ENCODE measurements at places on chromosomes 2 and 18.

GRCh38 chr2:7456762-7457161 lies 539.5 kb downstream of the RNF144A start:
- DNase-seq: no peak

DNA sequence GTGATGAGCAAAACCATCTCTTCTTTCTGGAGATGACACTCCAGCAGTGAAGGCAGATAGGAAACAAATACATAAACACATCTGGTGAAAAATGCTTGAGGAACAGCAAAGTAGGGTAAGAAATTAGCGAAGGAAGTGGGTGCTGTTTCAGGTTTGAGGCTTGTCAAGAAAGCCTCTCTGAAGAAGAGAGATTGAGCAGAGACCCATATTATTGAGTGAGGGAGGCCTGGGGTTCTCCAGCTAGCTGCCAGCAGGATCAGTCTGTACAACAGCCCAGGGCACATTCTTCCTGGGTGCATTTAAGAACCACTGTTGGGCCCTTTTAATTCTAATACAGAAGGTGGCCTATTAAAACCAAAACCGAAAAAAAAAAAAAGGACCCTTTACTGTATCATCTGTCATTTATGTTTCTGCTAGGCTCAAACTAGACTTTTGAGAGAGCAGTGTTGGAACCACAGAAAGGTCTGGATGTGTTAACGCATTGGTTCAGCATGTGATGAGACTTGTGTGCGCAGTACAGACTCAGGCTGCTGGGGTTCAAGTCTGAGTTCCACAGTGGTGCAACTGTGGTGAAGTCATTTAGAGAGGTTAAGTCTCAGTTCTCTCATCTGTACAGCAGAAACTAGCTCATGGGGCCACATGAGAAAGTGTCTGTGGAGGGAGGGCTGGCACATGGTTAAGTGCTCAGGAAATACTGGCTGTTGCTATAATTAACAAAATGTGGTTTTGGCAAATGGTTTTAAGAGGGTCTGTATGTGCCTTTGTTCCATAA lies 28.9 kb downstream of the MGAT5 start:
- no peak for DNase-seq

DNA sequence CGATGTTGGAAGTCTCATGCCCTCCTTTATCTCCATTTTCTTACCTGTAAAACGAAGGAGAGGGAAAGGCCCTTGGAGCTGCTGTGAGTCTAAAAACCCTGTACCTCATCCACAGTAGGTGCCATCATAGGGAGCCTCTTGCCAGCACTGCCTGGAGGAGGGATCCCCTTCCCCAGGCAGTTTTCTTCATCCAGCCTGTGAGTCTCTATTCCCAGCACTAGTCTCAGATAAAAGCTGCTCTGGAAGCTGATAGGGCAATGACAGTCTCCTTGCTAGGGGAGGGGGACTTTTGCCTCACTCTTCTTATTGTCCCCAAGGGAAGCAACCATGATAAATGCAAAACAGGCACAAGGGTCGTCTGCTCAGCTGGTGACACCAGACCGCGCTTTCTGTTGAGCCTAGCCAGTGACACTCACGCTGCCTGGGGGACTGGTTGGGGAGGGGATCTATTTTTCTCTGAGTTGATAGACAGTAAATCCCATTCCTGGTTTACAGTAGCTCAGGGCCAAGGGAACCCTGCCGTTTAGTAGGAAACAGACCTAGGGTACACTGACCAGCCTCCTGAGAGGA lies 139.5 kb upstream of the NABP1 start:
- DNase-seq: no peak

- no peak for DNase-seq
Observed at GRCh38 chr2:27123302-27124150, at the start of gene ABHD1. Gene ABHD1 (plus strand): TSS chr2:27123815. CDS start chr2:27123949, 134 bp downstream.

- no peak for DNase-seq
Observed at GRCh38 chr18:75437979-75438378, 10.5 kb upstream of the SMIM21 start.

DNA sequence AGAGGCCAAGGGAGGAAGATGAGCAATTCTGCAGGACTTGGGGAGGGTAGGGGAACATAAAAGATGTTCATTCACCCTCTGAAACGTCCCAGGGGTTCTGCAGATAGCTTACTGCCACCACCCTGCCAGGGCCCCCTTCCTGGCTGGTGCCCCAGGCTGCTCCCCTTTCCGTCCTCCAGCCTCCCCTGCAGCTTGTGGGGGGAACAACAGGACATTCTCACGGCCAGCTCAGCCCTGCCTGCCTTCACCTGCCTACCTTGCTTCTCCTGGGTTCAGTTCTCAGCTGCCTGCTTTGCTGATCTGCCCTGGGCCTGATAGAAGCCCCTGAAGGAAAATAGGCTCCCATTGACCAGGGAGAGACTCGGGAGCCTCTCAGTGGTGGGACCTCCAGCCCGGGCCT lies 251.1 kb downstream of the CELF4 start:
- no peak for DNase-seq

DNA sequence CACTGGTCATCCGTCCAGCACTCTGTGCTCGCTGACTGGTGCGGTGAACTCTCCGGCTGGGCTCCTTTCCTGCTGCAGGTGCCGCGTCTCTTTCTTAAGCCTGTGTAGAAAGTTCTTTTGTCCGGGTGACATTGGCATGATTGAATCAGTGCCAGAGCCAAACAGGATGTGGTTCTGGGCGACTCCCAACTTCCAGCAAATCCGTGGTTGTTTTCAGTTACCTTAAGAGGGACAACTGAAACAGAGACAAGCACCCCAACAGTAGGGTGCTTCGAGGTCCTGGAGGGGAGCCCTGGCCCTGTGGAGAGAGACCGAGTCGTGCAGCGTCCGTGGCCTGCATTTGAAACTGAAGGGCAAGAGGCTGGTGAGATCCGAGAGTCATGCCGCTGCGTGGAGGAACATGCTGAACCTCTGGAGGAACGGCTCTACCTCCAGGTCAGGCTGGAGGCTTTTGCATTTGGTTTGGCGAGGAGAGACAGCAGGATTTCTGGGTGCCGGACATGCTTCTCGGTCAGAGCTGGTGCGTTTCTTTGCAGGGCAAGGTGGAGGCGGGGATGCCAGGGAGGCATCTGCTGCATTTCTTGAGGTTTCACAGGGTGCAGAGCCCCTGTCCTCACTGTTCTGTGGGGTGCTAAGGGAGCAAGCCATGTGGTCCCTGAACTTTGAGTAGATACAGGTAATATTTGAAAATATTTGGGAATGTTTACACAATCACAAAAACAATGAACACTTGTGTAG lies 26.8 kb downstream of the SH3BP4 start:
- no peak for DNase-seq

- no peak for DNase-seq
Observed at GRCh38 chr2:71897836-71898235, 249.8 kb downstream of the CYP26B1 start.

DNA sequence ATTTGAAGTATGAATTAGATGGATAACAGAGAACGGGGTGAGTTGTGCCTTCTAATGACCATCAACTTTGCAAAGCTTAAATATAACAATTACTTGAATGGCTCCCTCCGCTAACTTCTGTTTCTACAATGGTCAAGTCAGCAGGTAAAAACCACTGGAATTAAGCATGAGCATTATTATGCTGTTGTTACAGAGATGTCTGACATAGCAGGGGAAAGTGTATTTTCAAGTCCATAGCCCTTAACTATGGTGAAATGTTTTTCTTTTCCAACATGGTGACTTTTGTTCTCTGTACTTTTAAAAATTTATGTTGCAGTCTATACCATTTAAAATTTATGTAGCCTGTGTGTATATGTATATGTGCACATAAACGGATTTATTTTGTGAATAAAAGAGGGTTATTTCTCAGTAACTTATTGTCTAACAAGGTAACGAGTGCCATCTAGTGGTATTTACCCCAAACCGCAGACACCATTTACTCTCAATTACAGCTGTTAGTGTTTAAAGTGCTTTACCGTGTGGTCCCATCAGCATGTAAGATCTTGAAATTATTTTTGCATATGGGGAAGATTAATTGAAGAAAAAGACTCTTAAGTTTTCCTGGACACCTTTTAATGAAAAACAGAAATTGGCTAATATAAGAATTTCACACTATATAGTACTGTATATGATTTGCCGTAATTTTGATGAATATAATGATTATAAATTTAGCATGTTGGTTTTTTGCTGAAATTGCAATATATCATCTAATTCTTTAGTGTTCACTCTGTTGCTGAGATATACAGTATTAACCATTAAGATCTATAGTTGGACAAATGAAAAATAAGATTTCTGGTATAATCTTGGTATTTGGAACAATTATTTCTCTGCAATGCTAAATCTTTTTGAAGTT lies 78.2 kb downstream of the UBE2E3 start:
- DNase-seq: no peak

DNA sequence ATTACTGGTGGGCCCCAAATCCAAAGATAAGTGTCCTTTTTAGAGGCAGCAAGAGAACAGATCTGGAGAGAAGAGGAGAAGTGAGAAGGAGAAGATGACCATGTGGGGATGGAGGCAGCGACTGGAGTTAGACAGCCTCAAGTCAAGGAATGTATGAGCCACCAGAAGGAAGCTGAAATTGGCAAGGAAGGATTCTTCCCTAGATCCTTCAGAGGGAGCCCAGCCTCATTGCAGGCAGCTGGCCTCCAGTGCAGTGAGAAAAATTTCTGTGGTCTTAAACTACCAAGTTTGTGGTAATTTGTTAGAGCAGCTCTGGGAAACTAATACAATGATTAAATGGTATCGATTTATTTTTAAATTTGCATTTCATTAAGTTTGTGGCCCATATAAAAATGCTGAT lies 167.9 kb downstream of the NCKAP5 start:
- no peak for DNase-seq

GRCh38 chr18:79241755-79242154 lies 154.0 kb upstream of the NFATC1 start:
- no peak for DNase-seq

DNA sequence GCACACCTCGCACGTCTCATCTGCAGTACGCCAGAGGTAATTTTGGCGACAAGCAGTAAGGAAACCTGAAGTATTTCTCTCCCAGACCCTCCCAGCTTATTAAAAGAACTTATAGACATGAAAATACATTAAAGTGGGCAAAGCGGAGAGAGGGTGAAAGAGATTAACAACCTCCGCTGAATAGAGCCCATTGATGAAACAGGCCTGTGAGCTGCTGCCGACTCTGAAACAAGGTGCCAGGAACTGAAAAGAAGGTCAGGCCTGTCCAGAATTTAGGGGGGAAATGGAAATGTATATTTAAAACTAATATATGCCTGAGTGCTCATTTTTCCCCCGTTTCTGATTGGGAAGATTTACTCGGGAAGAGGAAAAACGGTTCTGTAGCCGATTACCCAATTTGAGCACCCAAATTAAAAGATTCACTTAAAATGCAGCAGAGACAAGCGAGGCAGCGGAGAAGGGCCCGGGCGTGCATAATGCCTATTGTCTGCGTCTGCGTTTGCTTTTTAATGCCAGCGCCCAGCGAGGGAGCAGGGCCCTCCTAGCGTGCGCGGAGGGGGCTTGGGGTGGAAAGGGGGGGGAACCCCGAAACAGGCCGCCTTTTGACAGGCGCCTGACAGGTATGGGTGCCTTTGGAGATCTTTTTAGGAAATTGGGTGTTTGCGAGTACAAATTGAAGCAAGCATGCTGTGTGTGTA lies 316.2 kb downstream of the GBX2 start:
- DNase-seq: no peak

- no peak for DNase-seq
Observed at GRCh38 chr2:134231965-134232340, 21.9 kb upstream of the MGAT5 start.

- DNase-seq: no peak
Observed at GRCh38 chr2:46784278-46784677, 131.3 kb downstream of the MCFD2 start.

DNA sequence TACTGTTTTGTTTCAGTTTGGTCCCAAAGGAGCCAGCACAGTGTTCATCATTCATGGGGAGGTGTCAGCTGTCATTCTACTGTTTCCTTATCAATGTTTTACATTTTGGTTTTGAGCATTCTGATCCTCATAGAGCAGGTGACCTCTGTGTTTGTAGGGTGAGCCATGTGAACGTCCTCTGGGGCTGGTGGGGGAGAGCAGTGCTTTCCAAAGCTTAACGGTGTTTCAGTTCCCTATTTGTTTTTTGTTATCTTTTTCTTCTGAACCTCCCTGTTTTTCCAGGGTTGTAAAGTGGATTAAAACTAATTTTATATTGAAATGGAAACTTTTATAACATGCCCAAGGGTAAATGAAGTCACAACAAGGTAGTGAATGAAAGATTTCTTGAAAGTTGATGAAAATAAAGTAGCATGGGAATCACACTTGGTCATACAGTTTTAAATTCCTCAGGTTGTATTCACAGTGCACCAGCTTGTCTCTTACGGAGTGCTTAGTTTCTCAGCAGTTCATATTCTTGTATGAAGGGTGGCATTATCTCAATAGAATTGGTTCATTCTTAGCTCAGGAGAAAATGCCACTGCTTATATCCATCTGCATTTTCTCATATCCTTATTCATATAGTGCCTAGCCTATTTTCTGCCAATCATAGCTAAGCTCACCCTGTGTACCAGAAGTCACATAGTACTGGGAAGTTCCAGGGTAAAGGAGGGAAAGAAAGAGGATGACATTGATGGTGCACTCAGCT lies 54.5 kb downstream of the MAP4K4 start:
- DNase-seq: no peak

DNA sequence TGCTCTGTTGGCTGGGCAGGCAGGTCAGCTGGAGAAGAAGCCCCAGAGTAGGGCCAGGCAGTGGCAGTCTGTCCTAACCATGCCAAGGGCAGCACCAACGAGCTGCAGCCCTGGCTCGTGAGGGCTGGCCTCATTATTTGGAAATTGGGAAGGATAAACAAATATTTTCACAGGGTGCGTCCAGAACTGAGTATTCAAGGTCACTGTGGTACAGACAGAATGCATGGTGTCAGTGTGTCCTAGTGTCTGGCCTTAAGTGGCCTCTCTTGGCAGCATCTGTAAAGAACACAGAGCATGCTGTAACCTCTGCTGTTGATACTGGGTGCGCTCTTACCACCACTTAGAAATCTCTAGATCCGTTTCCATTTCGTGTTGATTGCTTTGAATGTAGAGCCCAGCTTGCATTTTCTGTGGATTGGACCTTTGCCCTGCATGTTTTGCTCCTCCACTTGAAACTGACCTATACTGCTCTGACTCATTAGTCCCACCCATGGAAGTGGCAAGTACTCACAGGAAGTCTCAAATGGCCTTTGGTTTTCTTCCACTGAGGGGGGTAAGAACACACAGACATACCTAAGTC lies 88.2 kb downstream of the GREB1L start:
- no peak for DNase-seq

DNA sequence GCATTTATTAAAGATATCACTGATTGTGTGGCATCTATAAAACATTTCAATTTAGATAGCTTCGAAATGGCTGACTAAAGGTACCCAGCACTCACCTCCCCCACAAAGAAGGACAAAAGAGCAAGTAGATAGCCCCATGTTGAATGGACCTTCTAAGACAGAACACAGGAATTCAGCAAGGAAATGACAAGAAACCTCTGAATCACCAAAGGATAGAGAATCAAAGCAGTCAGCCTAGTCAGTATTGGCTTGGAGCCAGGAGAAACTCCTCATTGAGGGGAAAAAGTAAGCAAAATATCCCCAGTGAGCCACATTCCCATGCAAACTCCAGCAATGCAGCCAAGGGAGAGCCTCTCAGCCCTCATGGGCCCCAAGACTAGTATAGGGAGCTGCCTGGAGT lies 113.7 kb downstream of the BARD1 start:
- DNase-seq: no peak

Data from NCI-H187 treated with DMSO at 0.1 percent for 48 hours (cell line).